Dorsolateral prefrontal cortex (tissue), 122 donors: ENCODE measurements at places on chromosomes 12 and 14. TPM values are rescaled to one million over a fixed set of nuclear protein-coding genes. Genes with fewer than 3 reads are reported as not detected.

GRCh38 chr12:108577458-108577857, 15.1 kb downstream of the ISCU start:
- DNase-seq, result no peak

Gene PLCZ1
- not detected for total RNA-seq

Gene HOXC9
- total RNA-seq, result not detected

Gene SVOP
- total RNA-seq, result 80.4 TPM

DNA sequence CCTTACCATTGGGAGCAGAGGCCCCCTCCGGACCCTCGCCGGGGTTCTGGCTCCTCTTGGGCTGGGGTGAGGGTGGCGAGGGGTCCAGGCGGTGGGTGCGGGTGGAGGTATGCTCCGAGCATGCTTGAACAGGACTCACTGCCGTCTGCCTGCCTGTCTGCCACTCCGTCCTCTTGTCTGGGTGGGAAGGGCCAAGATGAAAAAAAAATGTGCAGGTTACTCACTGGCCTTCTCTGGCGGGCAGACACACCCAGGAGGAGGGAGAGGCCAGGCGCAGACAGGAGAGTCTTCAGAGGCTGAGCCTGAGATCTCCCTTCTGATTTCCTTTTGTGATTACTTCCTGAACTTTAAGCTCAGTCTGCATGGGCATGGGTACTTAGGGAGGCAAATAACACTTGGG, 76.1 kb downstream of the STON2 start:
- DNase-seq, result no peak

Gene SCARB1
- 45.4 TPM for total RNA-seq

- DNase-seq, result no peak
Observed at GRCh38 chr12:27807063-27807703, 27.1 kb upstream of the MANSC4 start.

DNA sequence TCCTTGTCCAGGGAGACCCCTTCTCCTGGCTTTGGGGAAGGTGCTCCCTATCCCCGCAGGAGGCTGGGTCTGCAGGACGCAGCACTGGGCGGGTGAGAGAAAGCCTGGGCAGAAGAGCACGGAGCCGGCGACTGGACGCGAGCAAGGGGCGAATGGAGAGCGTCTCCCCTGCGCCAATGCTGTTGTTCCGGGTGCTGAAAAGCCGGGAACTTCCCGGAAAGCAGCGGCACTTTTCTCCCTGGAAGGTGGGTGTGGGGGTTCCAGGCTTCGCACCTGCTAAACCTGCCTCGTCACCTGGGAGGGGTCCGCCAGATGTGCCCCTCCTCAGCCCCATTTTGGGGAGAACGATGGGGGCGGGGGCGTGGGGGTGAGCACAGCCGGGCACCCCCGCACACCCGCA, 417.1 kb upstream of the TMTC1 start:
- no peak for DNase-seq

Gene C14orf39
- not detected for total RNA-seq

Gene P2RX7
- 39.2 TPM for total RNA-seq

Gene IAPP
- total RNA-seq, result not detected

DNA sequence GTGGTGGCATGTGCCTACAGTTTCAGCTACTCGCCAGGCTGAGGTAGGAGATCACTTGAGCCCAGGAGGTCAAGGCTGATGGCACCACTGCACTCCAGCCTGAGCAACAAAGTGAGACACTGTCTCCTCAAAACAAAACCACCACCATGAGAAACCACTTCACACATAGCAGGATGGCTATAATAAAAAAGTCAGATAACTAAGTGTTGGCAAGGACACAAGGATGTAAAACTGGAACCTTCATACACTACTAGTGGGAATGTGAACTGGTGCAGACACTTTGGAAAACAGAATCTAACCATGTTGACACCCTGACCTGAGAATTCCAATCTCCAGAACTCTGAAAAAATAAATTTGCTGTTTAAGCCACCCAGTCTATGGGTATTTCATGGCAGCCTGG, 67.7 kb downstream of the ACADS start:
- no peak for DNase-seq

- no peak for DNase-seq
Observed at GRCh38 chr12:66620026-66620425, 58.9 kb downstream of the GRIP1 start.

GRCh38 chr12:23893611-23894010, 55.9 kb downstream of the SOX5 start:
- DNase-seq, result no peak

- no peak for DNase-seq
Observed at GRCh38 chr14:76550534-76550933, 174.6 kb downstream of the ESRRB start.

Gene CLEC1B
- not detected for total RNA-seq

GRCh38 chr12:56300644-56301464, 724 bp upstream of the CS start:
- no peak for DNase-seq

GRCh38 chr12:11724888-11725311, 75.4 kb downstream of the ETV6 start:
- no peak for DNase-seq

Gene RASAL1
- 61.9 TPM for total RNA-seq

GRCh38 chr12:97260786-97261185, 201.8 kb upstream of the RMST start:
- no peak for DNase-seq

DNA sequence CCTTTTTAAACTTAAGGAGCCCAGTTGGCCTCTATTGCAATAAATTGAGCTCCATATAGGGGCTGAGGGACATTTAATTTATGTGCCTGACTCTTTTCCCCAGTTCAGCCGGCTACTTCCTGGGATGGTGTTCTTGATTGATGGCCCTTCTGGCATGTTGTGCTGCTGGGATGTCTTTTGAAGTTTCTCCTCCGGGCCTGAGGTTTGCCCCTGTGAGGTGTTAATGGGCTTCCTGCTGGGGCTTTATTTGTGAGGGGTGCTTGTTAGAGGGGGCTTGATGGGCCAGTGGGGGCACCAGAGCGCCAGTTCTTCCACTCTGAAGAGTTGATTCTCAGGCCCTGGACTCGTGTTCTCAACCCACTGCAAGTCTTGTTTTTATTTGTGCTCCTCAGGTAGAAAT, 69.6 kb downstream of the CHST11 start:
- DNase-seq, result no peak

Gene AQP6
- total RNA-seq, result 2.5 TPM

- DNase-seq, result no peak
Observed at GRCh38 chr12:68785358-68785757, 22.6 kb upstream of the MDM2 start.

GRCh38 chr12:1429980-1430379, 164.4 kb downstream of the FBXL14 start:
- DNase-seq, result no peak

GRCh38 chr12:95859947-95860850, 1.4 kb downstream of the SNRPF start:
- DNase-seq, result no peak

- DNase-seq, result no peak
Observed at GRCh38 chr14:97298331-97298730, 501.1 kb downstream of the VRK1 start.

Gene BATF
- 0.60 TPM for total RNA-seq

GRCh38 chr12:125683748-125684381, 618.6 kb downstream of the AACS start:
- peak; percentile 36 for DNase-seq
